Naive thymus-derived CD4-positive, alpha-beta T cell (primary cell): ENCODE measurements at places on chromosomes 4 and X.

GRCh38 chrX:151713849-151714248 is 2.0 kb upstream of the FATE1 start:
- DNase-seq: no peak
- H3K27ac ChIP-seq: no peak overlapping the region
- H3K4me3 ChIP-seq: no peak overlapping the region
- no peaks in the 10 kb centered on the region for H3K36me3 ChIP-seq
- H3K4me1 ChIP-seq: no peaks in the 10 kb centered on the region

DNA sequence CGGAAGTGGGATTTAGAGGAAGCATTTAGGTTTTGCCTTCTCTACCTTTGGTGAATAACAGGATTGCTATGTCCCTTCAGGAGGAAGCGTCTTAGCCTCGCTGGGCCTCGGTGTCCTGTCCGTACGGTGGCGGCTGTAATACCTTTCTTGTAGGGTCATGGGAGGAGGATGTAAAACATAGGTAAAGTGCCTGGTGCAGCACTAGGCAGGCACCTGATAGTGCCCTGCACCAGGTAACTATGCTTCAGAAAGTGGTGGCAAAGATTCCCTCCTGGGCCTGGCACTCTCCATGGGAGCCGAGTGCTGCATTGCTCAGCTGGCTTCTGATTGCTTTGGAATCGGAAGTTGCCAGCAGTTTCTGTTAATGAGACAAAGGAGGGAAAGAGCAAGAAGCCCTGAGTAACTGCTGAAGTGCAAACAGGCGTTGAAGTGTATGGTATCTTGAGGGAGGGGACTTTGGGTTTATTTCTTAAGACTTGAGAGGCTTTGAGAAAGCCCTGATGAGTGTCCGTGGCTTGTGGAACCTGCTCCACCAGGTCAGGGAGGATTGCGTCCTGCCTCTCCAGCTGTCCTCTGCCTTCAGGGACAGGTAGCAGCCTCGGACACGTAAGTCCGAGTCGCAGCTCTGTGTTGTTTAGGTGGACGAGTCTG is 45.8 kb downstream of the TBC1D14 start:
- no peak overlapping the region for H3K4me3 ChIP-seq
- peaks cover 9% of the 10 kb centered on the region for H3K4me1 ChIP-seq
- H3K27ac ChIP-seq: no peak overlapping the region
- H3K36me3 ChIP-seq: no peaks in the 10 kb centered on the region
- H3K27me3 ChIP-seq: no peaks in the 10 kb centered on the region

DNA sequence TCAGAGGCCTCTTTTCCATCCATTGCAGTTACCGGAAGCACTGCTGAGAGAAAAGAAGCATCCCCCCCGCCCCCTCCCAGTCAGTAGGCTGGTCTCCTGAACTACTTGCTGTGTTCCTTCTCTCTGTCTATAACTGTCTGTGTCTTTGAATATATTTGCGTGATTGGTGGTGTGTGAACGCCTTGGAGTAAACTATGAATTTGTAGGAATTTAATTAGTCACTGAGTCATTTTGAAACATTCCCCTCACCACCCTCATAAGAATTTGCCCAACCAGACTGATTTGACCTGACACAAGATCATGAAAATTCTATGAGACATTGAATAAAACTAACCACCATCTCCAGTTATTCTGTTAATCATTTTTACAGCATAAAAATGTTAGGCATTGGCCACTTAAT is 6.7 kb upstream of the NXF3 start:
- no peak for DNase-seq
- no peaks in the 10 kb centered on the region for H3K27me3 ChIP-seq
- no peaks in the 10 kb centered on the region for H3K36me3 ChIP-seq
- H3K4me3 ChIP-seq: no peak overlapping the region
- H3K27ac ChIP-seq: no peak overlapping the region
- no peaks in the 10 kb centered on the region for H3K4me1 ChIP-seq

DNA sequence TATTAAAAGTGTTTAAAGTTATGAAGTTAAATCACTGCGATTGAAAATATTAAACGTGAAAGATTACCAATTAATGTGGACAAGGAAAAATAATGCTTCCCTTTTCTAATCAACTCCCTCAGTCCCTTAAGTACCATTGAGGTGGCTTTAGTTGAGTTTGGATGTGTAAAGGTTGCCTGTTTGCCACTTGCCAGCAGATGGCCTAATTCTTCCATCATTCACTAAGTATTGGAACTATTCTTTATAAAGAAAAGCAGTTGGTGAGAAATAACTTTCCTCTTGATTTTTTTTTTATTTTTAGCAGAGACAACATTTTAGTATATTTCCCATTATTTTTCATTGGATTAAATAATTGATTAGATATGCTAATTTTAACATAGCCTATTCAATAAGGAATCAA is 295.9 kb upstream of the TACR3 start:
- DNase-seq: no peak
- no peaks in the 10 kb centered on the region for H3K36me3 ChIP-seq
- no peaks in the 10 kb centered on the region for H3K27me3 ChIP-seq

DNA sequence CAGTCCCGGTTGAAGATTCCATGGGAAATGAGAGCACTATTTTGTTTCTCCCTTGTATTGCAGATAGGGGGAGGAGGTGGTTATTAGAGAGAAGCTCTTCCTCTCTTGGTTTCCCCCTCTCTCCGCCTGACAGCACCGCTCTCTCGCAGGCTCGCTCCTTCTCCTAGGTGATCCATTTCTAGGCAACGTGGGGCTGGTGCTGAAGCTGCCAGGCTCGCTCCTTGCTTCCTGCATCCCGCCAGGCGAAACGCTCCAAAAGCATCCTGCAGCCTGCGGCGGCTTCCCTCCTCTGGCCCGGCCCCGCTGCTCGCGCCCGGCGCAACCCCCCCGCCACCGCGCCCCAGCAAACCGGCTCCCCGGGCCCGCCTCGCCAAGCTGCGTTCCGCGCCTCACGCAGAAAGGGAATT is at the start of gene GRID2:
Gene GRID2, plus strand, starts transcription at position 346 of the 407 bp plus-strand sequence.
- DNase-seq: no peak
- H3K27me3 ChIP-seq: no peaks in the 10 kb centered on the region
- H3K4me1 ChIP-seq: no peaks in the 10 kb centered on the region
- no peak within 1 kb of the TSS for H3K4me3 ChIP-seq
- no peaks in the 10 kb centered on the region for H3K36me3 ChIP-seq
- no peak within 1 kb of the TSS for H3K27ac ChIP-seq

DNA sequence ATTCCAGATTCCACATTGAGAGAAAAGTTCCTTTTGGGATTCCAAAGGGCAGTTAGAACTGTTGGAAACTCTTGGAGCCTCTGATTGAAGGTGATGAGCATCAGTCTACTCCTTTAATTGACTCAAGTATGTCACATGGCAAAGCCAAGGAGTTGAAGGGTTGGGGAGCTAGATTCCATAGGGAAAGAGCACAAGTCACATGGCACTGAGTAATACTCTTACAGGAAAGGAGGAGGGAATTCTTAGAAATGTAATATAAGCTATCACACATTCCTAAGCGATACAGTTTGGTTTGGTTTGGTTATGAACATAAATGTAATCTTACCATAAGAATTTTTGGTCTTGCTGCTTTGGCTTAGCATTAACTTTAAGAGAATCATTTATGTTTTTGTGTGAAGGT is 15.7 kb downstream of the SPCS3 start:
- H3K36me3 ChIP-seq: peaks cover 2% of the 10 kb centered on the region
- H3K27ac ChIP-seq: no peak overlapping the region
- DNase-seq: no peak
- no peaks in the 10 kb centered on the region for H3K4me1 ChIP-seq
- H3K4me3 ChIP-seq: no peak overlapping the region
- no peaks in the 10 kb centered on the region for H3K27me3 ChIP-seq

DNA sequence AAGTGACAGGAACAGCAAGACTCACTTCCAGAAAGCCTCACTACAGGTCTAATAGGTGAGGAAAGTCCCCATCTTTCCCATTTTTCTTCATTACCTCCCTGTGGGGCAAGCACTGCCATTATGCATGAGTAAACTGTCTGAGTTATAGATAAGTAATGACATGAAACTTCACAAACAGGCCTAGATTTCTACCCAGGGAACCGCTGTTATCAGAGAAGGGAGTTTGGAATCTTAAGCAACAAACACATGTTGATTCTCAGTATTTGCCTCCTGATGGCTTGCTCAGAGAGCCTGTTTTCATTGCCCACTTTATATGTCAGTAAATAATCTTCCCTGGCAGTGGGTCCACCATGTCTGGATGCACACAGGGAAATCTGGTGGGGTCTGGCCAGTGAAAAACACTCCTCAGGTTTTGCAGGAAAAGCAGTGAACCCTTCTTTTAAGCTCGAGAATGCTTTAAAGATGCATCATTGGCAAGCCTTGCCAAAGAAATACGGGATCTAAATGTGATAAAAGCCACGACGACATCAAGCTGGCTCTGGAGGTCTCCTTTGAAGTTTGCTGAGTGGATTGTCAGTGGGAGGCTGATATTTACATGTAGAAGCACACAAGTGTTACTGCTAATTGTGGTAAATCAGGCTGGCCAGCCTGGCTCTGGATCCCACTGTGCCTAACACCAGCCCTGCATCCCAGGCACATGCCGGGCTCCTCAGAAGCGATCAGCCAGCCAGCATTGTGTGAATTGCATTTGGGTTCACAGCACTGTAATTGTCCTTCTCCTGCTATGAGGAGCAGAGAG is 25.2 kb downstream of the PDGFRA start:
- H3K27me3 ChIP-seq: no peaks in the 10 kb centered on the region
- no peak overlapping the region for H3K27ac ChIP-seq
- DNase-seq: no peak
- H3K4me1 ChIP-seq: no peaks in the 10 kb centered on the region
- H3K4me3 ChIP-seq: no peak overlapping the region
- no peaks in the 10 kb centered on the region for H3K36me3 ChIP-seq

DNA sequence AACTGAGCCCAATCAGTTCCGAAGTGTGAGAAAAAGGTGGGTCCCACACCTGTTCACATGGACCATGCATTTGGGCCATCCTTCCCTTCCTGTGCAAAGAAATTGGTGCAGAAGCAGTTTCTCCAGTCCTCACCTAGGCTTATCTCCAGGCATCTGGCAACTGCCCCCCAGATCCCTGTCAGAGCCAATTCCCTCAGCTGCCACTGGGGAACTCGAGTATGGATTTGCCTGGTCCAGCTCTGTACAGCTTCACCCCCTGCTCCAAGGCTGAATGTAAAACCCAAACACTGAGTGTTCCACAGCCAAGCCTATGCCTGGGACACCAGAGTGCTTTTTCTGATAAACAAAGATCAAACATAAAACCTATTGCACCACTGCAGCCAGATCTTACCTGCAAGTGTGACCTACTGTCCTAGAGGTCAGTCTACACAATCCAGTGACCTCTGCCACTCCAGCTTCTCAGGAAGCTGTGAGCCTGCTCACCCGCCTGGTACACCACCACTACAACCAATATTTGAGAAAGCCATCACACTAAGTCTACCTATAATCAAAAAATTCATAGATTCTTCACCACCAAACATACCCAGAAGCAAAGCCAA is 136.4 kb downstream of the STPG2 start:
- H3K4me3 ChIP-seq: no peak overlapping the region
- H3K27ac ChIP-seq: no peak overlapping the region
- H3K27me3 ChIP-seq: no peaks in the 10 kb centered on the region
- no peak for DNase-seq

- no peaks in the 10 kb centered on the region for H3K27me3 ChIP-seq
- peaks cover 14% of the 10 kb centered on the region for H3K36me3 ChIP-seq
- peak overlapping the region; percentile 95 for H3K27ac ChIP-seq
These were observed 688 bp downstream of the UFSP2 start for GRCh38 chr4:185424905-185425646.

GRCh38 chr4:108619372-108620100 is 840 bp upstream of the RPL34 start:
- peaks cover 30% of the 10 kb centered on the region for H3K4me1 ChIP-seq
- DNase-seq: no peak
- no peaks in the 10 kb centered on the region for H3K27me3 ChIP-seq
- H3K27ac ChIP-seq: peak overlapping the region; percentile 90
- peak overlapping the region; percentile 98 for H3K4me3 ChIP-seq
- peaks cover 13% of the 10 kb centered on the region for H3K36me3 ChIP-seq

DNA sequence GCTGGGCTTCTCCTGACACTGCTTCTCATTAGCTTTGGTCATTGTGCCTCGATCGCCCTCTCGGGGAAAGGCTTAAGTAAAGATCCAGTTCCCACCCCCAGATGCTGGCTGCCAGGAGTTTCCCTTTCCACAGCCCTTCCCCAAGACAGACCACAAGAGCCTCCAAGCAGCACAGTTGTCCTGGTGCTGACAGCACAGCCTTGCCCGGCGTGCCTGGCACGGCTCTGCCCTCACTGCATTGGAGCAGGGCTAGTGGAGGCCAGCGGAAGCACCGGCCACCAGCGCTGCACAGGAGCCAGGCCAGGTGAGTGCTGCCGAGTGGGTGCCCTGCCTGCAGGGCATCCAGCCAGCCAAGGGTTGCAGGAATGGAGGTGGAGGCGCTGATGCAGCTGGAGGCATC is 9.7 kb upstream of the MSANTD1 start:
- DNase-seq: no peak
- H3K27me3 ChIP-seq: no peaks in the 10 kb centered on the region
- H3K4me3 ChIP-seq: no peak overlapping the region
- no peak overlapping the region for H3K27ac ChIP-seq

DNA sequence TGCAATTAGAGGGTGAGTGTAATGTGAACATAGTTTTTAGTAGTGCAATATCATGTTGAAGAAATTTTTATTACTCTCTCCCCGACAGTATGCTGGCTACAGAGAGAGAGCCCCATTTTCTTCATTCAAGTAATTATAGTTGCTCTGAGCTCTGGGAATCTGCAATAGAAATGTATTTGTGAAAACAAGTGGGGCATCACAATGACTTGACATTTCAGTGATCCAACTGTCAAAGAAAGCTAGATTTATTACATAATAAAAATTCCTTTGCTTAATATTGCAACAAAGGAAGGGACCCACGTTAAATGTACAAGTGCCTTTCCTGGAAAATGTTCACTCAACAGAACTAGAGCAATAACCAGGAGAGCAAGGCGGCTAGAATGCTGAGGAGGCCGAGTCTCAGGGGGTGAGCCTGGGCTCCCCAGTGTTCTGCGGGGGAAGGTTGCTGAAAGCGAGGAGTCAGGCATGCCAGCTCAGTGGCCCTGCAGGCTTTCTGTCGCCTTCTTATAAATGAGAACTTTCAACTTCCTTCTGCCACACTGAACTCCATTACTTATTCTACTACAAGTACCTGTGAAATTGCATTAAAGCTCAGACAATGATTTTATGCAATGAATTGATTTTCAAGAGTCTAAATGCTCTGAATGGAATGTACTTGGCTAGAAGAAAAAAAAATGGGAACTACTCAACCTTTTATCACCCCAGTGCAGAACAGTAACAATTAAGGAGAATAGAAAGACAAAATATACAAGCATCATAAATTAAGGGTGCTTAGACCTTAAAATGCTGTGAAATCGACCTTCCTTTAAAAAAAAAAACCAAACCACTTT is 476.4 kb downstream of the AFF2 start:
- H3K4me3 ChIP-seq: no peak overlapping the region
- no peaks in the 10 kb centered on the region for H3K4me1 ChIP-seq
- DNase-seq: no peak
- H3K36me3 ChIP-seq: no peaks in the 10 kb centered on the region
- H3K27me3 ChIP-seq: no peaks in the 10 kb centered on the region

- no peak overlapping the region for H3K4me3 ChIP-seq
- H3K27me3 ChIP-seq: no peaks in the 10 kb centered on the region
- H3K4me1 ChIP-seq: no peaks in the 10 kb centered on the region
- DNase-seq: no peak
- no peaks in the 10 kb centered on the region for H3K36me3 ChIP-seq
These were observed 33.7 kb upstream of the WDR17 start for GRCh38 chr4:176031922-176032321.
